Stimulated activated CD8-positive, alpha-beta memory T cell treated with anti-CD3 and anti-CD28 coated beads, Interleukin-15, amount 100 ng/mL, for 4 hours (primary cell): ENCODE measurements at places on chromosomes 2 and 18.

GRCh38 chr2:98643496-98644100 is 35.2 kb downstream of the UNC50 start:
- no peak for DNase-seq

GRCh38 chr2:186105016-186105724 is 366.6 kb downstream of the FSIP2 start:
- no peak for DNase-seq

GRCh38 chr2:213627054-213627710 is 342.9 kb downstream of the SPAG16 start:
- DNase-seq: no peak

DNA sequence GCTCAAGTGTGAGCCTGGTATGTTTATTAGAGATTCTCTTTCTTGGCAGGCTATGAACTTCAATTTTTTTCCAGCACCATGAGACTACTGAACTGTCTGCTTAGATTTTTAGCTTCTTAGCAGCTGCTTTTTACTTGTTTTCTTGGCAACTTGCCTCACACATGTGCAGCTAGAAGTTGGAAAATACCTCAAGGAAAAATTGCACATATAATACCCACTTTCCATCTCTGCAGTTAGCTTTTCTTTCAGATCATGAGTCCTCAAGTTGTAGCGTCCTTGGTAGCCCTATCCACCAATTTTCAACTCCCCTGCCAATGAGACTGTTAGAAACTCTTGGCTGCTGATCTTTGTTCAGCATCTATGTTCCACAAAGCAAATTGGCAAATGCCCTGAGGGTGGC is 302.1 kb downstream of the HRH4 start:
- DNase-seq: no peak

DNA sequence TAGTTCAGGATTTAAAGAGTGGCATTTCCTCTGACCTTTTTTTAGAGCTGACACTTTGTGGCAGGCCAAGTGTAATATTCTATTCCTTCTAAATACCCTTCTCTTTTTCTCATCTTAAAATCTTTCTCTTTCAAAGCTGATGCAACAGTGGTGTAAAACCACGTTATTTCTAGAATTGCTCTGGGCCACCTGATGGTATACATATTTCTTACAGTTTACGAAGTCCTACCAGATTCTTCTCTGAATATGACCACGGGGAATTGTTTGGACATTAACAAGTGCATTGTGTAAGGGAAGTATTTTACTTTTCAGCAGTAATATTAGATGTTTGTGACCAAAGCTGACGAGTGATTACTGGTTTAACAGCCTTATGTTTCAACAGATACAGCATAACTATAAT is 109.9 kb downstream of the PTPRM start:
- DNase-seq: no peak

- DNase-seq: no peak
These were observed 115.5 kb upstream of the SH3BP4 start for GRCh38 chr2:234836271-234836670.

- no peak for DNase-seq
These were observed 80.4 kb downstream of the SH3RF3 start for GRCh38 chr2:109209412-109209811.

GRCh38 chr2:36512705-36513104 is 85.3 kb downstream of the FEZ2 start:
- DNase-seq: no peak

DNA sequence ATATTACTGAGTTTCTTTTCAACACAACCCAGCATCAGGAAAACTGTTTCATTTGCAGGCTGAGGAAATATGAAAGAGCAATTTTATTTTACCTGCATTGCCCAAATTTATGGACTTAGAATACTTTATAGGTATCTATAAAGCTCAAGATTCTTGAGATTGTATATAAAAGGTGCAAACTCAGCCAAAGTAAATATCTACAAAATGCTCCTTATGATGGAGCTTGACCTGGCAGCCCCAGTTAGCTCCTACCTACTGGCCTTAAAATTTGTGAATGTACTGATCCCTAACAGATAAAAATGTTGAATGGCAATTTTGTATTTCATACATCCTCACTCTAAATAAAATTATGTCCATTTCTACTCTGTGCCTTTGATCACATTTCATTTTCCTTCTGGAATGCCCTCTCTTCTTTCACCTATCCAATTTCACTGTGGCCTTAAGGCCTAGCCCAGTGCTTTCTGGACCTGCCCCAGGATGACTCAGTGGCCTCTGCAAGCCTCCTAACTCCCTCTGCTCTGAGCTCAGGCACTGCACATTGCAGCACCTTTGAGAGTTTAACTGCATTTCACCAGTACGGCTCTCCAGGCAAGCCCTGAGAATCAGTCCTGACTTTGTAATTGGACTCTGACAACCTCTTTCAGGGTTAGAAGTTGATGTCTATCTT is 125.9 kb downstream of the ANTXR1 start:
- DNase-seq: no peak

DNA sequence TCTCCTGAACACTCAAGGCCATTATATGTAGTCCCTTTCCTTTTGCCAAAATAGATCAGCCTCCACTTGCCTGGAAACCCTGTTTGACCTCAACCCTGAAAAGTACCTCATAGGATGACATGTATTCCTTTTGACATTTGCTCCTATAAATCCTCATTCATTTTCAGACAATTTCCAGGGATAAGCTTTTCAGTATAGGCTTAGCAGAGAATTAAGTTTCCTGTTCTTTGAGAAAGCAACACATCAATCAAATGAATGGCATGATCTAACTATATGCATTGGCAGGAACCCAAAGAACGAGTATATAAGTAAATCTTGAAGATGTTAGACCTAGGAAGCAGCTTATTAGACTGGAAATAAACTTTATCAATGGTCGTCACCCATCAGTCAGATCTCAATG is 483.0 kb downstream of the CCDC85A start:
- DNase-seq: no peak

DNA sequence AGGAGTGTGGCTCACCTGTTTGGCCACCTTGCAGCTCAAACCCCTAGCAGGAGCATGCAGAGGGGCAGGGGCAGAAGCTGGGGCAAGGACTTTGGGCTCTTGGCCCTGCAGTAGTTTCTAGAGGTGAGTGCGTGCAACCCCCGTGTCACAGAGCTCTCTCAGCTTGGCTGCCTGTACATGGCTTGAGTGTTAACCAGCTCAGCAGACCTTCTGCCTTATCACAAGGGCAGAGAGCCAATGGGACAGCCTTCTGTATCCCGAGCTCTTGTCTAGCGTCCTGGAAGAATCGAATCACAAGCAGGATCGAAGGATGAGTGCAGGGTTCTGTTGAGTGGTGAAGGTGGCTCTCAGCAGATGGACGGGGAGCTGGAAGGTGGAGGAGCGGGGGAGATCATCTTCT is 120.3 kb upstream of the TMEM18 start:
- DNase-seq: no peak

DNA sequence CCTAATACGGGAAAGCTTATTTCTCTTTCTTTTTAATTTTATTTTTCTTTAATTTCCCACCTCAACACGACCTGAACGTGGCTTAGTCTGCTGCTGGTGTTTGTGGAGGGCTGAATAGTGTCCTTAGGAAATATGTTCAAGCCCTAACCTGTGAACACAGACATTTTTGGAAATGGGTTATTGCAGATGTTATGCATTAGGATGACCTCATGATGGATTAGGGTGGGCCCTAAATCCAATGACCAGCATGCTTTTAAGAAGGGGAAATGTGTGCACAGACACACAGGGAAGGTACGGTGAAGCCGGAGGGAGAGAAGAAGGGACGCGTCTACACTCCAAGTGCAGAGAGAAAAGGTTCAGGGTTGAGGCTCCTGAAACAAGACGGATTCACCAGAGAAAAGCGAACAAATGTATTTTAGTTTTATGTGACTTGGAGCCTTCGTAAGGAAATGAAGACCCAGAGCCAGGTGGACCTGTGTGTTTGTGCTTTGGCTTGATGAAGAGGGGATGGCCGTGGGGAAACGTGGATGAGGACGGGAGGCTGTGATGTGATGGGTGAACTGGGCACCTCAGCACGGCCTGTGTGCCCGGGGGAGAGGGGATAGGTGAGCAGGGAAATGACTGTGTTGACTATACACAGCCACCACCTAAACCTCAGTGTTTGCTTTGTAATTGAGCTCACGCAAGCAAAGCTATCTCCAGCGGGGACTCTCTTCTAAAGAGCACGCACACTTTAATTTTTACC is 37.5 kb downstream of the RTP5 start:
- DNase-seq: no peak

DNA sequence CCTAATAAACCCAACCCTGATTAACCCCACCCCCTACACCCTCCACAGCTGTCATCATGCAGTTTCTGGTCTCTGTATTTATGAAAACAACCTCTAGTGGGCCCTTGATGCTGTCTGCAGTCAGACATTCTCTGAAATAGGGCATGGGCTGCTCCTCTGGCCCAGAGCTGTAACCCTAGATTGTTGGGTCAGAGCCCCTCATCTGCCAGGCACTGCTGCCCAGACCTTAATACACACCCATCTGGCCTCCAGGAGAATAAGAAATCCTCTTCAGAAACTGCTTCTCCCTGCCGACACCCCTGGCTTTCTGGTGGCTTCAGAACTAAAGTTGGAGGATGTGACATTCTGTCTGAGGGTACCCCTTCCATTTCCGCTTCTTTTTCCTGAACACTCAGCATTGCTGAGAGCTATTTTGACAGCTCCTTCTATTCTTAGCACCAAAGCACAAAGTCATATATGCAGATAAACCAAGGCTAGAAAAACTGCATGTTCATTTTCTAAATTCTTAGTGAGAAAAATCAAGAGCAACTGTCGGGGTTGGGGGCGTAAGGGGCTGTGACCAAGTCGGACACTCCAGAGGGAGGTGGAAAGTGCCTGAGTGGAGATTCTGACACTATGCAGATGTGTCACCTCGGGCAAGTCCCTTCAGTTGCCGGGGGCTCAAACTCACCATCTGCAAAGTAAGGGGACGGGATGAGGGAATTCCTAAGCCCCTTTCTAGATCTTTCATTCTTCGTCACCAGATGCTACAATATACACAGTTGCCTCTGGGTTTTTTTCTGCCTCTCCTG is 28.7 kb downstream of the SRSF7 start:
- DNase-seq: peak; percentile 27

GRCh38 chr2:20333738-20334137 is 16.9 kb downstream of the PUM2 start:
- no peak for DNase-seq

GRCh38 chr2:37154785-37155184 is 2.0 kb downstream of the EIF2AK2 start:
- no peak for DNase-seq

GRCh38 chr18:63299837-63300745 is 19.5 kb downstream of the BCL2 start:
- DNase-seq: no peak
